ENCODE measurements at places on chromosomes 7 and 10. TPM values are rescaled to one million over a fixed set of nuclear protein-coding genes. Genes with fewer than 3 reads are reported as not detected.

LIPJ gene
- total RNA-seq: under 0.01 TPM

ADAM12 gene
- total RNA-seq: 13.7 TPM

NHLRC2 gene
- total RNA-seq: 12.5 TPM

PAX2 gene
- not detected for total RNA-seq

CCDC3 gene
- 21.1 TPM for total RNA-seq

Measured in aortic smooth muscle cell (primary cell).